Natural killer cell treated with Interleukin-12 subunit alpha and Interleukin-12 subunit beta and Interleukin-15 and Interleukin-18, amount 100 ng/mL, for 72 hours (primary cell): ENCODE measurements at places on chromosomes 6 and 20. TPM values are rescaled to one million over a fixed set of nuclear protein-coding genes. Genes with fewer than 3 reads are reported as not detected.

Gene MRAP2
- total RNA-seq: not detected

DNA sequence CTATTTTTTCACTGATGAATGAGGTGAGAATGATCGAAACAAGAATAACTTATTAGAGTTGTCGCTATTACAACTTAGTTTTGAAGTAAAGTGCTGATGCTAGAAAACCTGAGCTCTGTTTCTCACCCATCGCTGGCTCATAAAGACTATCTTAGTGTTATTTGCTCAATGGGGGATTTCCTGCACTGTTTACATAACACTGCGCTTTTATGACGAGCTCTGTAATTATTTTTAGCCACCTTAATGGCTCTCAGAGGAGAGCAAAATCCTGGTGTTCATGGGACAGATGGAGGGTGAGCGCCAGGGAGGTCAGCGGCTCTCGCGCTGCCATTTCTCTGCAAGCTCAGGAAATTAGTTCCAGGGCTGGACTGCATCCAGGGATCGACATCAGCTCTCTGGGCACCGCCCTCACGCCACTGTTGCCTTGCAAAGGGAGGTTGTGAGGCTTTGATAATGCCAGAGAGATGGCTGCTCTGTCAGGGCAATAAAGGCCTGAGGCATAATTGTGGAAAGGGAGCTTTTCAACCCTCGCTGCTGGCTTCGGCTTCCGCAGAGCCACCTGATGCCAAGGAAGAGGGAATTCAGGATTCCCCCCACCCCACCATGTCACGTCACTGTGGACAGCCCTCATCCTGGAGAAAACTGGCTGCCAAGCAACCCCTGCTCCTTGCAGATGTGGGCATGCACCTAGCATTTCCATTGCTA, 72.0 kb downstream of the DACT2 start:
- H3K4me1 ChIP-seq: no peaks in the 10 kb centered on the region
- H3K27me3 ChIP-seq: no peaks in the 10 kb centered on the region

- H3K4me3 ChIP-seq: peak overlapping the region; percentile 68
- peaks cover 26% of the 10 kb centered on the region for H3K4me1 ChIP-seq
- H3K27ac ChIP-seq: no peak overlapping the region
- H3K36me3 ChIP-seq: no peaks in the 10 kb centered on the region
- H3K27me3 ChIP-seq: peaks cover 35% of the 10 kb centered on the region
Measured at GRCh38 chr6:37696841-37697662, 631 bp downstream of the MDGA1 start.

DNA sequence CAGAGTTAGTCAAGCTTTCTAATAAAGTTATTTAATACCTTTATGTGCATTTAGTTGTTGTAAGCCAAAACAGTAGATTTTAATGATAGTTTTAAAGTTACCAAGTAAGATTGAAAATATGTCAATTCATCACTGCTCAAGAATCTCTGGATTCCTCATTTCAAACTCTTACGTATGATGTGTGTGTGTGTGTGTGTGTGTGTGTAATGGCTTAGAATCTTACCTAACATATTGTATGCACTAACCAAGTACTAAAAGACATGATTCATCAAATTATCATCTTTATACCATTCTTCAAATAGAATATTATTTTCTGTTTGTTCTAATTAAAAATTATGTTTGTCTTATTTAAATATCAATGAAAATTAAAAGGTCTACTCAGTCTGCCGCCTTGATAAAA, 41.5 kb upstream of the ZNF337 start:
- peaks cover 10% of the 10 kb centered on the region for H3K4me1 ChIP-seq
- no peaks in the 10 kb centered on the region for H3K36me3 ChIP-seq
- no peak for DNase-seq
- H3K27me3 ChIP-seq: no peaks in the 10 kb centered on the region
- H3K4me3 ChIP-seq: no peak overlapping the region

GRCh38 chr20:13765868-13766416, 18.8 kb downstream of the ESF1 start:
- H3K4me3 ChIP-seq: no peak overlapping the region
- H3K27ac ChIP-seq: no peak overlapping the region
- H3K36me3 ChIP-seq: peaks cover 46% of the 10 kb centered on the region
- no peaks in the 10 kb centered on the region for H3K4me1 ChIP-seq

- no peak overlapping the region for H3K27ac ChIP-seq
- H3K27me3 ChIP-seq: no peaks in the 10 kb centered on the region
- H3K4me3 ChIP-seq: no peak overlapping the region
- H3K4me1 ChIP-seq: peaks cover 9% of the 10 kb centered on the region
- no peak for DNase-seq
Measured at GRCh38 chr20:25015986-25016385, 23.4 kb upstream of the APMAP start.

GRCh38 chr20:17499041-17499440, 32.1 kb downstream of the BFSP1 start:
- DNase-seq: no peak
- no peaks in the 10 kb centered on the region for H3K27me3 ChIP-seq
- H3K27ac ChIP-seq: no peak overlapping the region
